Thymus (tissue), 14 donors: ENCODE measurements at places on chromosomes 12 and 14. TPM values are rescaled to one million over a fixed set of nuclear protein-coding genes. Genes with fewer than 3 reads are reported as not detected.

DNA sequence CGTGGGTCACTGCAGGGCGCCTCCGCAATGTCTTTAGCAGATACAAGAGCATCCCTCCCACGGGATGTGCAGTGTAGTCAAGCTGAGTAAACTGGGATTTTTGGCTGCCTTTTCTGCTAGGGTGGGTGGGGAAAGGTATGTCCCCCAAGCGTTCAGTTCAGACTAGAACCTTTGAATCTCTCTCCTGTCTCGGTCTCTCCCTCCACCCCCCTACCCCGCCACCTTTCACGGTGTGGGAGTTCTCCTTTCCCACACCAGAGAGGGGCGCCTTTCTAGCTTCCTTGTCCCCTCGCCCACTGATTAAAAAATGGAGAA is 525 bp upstream of the FAR2 start:
- H3K36me3 ChIP-seq, result no peaks in the 10 kb centered on the region
- peak overlapping the region; percentile 39 for H3K27ac ChIP-seq
- H3K27me3 ChIP-seq, result peaks cover 8% of the 10 kb centered on the region

GRCh38 chr12:94636462-94637085 is 13.8 kb downstream of the TMCC3 start:
- no peaks in the 10 kb centered on the region for H3K27me3 ChIP-seq
- no peaks in the 10 kb centered on the region for H3K36me3 ChIP-seq
- no peak overlapping the region for H3K4me3 ChIP-seq

DNA sequence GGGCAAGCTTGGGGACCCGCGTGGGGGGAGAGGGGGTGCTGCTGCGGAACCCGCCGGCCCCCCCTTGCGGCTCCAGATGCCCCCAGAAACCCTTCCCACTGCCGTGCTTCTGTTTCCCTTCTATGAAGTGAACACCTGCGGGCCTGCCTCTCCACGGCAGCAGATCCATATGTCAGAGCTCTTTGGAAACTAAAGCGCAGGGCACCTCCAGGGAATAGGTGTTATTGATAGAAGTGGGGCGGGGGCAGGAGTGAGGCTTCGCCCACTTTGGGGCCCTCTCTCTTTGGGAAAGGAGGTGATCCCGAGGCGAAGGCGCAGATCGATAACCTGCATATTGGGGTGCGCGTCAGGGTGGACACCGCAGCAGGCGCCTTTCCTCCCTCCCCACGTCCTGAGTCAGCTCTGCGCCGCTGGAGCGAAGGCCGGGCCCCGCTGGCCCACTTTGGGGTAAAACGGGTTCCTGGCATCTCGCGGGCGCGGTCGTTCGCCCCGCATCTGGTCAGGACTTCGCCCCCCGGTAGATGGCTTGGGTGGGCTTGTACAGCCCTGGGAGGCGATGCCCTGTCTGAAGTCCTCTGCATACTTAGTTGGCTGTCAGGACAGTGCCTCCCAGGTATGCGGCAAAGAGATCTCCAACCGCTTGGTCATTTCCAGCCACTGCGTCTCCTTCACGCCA is 524 bp downstream of the KMT5A start:
- DNase-seq, result no peak
- peak overlapping the region; percentile 82 for H3K27ac ChIP-seq
- peak overlapping the region; percentile 89 for H3K4me3 ChIP-seq
- no peaks in the 10 kb centered on the region for H3K27me3 ChIP-seq

DNA sequence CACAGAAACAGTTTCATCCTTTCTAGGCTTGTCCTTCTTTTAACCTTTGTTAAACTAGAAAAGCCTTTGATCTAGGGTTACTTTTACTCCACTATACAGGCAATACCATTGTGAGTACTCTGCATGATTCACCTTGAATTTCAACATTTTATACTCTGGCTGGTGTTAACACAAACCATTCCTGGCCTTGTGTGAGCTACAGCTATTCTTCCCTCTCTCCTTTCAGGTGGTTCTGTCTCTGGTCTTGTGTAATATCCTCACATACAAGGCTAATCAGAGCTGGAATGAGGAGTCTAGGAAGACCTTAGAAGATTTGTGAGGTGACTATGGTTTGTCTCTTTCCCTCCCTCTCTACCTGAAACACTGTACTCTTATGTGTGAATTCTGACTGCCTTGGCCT is 837.4 kb upstream of the USP15 start:
- no peak for DNase-seq
- H3K27ac ChIP-seq, result no peak overlapping the region
- no peaks in the 10 kb centered on the region for H3K4me1 ChIP-seq
- no peaks in the 10 kb centered on the region for H3K36me3 ChIP-seq

DNA sequence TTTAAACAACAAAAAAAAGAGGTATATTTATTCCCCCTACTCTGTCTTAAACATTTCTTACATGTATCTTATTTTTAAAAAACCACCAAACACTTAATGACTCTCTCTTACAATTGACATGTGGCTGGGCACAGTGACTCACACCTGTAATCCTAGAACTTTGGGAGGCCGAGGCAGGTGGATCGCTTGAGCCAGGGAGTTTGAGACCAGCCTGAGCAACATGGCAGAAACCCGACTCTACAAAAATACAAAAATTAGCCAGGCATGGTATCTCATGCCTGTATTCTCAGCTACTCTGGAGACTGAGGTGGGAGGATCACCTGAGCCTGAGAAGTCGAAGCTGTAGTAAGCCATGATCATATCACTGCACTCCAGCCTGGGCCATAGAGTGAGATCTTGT is 16.0 kb downstream of the SLC41A2 start:
- no peak for DNase-seq
- H3K36me3 ChIP-seq, result no peaks in the 10 kb centered on the region
- no peak overlapping the region for H3K27ac ChIP-seq
- H3K4me1 ChIP-seq, result no peaks in the 10 kb centered on the region
- H3K27me3 ChIP-seq, result no peaks in the 10 kb centered on the region

- no peak for DNase-seq
- no peak overlapping the region for H3K4me3 ChIP-seq
- no peaks in the 10 kb centered on the region for H3K27me3 ChIP-seq
- H3K4me1 ChIP-seq, result peaks cover 21% of the 10 kb centered on the region
- H3K36me3 ChIP-seq, result no peaks in the 10 kb centered on the region
- H3K27ac ChIP-seq, result no peak overlapping the region
Measured at GRCh38 chr12:4133636-4134447, 139.7 kb upstream of the CCND2 start.

DNA sequence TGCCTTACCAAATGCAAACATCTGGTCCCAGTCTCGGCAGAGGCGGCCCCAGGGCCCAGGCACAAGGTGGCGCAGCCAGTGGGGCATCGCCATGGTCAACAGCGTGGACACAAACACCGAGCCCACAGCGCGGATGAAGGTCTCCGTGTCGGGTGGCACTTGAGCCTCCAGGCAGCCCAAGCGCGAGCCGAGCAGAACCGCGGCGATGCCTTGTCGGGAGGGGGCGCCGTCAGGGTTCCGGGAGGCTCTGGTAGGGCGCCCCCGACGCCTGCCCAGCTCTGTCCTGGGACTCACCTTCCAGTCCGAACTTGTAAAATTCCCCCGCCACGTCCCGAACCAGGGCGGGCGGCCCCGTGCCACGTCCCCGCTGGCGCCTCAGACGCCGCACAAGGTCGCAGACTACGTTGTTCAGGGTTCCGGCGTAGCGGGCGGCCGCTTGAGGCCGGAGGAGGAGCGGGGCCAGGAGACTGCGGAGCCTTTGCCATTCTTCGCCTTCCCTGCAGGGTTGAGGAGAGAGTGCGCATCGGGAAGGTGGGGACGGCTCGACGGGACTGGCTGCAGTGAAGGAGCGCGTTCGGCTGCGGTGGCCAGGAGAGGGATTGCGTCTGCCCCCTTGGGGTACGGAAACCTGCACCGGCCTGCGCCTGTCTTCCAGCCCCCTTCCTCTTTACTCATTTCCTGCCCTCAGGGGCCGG is 1.7 kb downstream of the CYP27B1 start:
- peaks cover 58% of the 10 kb centered on the region for H3K27me3 ChIP-seq
- no peak for DNase-seq
- H3K36me3 ChIP-seq, result no peaks in the 10 kb centered on the region
- H3K27ac ChIP-seq, result no peak overlapping the region
- H3K4me1 ChIP-seq, result peaks cover 29% of the 10 kb centered on the region

DNA sequence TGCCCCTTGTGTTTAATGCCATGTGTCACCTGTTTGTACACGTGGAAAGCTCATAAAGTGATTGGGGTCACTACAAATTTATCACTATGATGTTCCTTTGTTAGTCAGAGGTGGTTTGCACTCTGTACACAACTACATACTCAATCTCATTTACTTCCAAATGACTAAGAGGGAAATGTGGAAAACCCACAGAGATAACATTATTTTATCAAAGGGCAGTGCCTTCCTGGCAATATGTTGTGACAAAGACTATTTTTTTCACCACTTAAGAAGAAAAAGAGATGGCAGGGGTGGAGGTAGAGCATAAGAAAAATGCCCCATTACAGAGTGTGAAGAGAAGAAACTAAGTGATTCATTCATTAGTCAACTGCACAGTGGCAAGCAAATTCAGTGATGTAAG is 1064.1 kb upstream of the FLRT2 start:
- H3K36me3 ChIP-seq, result no peaks in the 10 kb centered on the region
- no peak overlapping the region for H3K27ac ChIP-seq
- no peaks in the 10 kb centered on the region for H3K27me3 ChIP-seq
- DNase-seq, result no peak
- no peaks in the 10 kb centered on the region for H3K4me1 ChIP-seq

GRCh38 chr14:72974661-72975060 is 48.4 kb downstream of the DCAF4 start:
- no peaks in the 10 kb centered on the region for H3K27me3 ChIP-seq
- H3K4me1 ChIP-seq, result no peaks in the 10 kb centered on the region
- H3K4me3 ChIP-seq, result no peak overlapping the region
- H3K27ac ChIP-seq, result no peak overlapping the region
- peaks cover 61% of the 10 kb centered on the region for H3K36me3 ChIP-seq
- no peak for DNase-seq

- no peaks in the 10 kb centered on the region for H3K27me3 ChIP-seq
- DNase-seq, result no peak
- H3K27ac ChIP-seq, result no peak overlapping the region
- no peaks in the 10 kb centered on the region for H3K36me3 ChIP-seq
- H3K4me1 ChIP-seq, result no peaks in the 10 kb centered on the region
Measured at GRCh38 chr14:65815127-65815526, 402.6 kb downstream of the FUT8 start.

- no peak for DNase-seq
- no peaks in the 10 kb centered on the region for H3K36me3 ChIP-seq
- H3K4me3 ChIP-seq, result no peak overlapping the region
- H3K27me3 ChIP-seq, result no peaks in the 10 kb centered on the region
- H3K27ac ChIP-seq, result no peak overlapping the region
Measured at GRCh38 chr12:68452078-68452715, 120.0 kb upstream of the MDM1 start.

DNA sequence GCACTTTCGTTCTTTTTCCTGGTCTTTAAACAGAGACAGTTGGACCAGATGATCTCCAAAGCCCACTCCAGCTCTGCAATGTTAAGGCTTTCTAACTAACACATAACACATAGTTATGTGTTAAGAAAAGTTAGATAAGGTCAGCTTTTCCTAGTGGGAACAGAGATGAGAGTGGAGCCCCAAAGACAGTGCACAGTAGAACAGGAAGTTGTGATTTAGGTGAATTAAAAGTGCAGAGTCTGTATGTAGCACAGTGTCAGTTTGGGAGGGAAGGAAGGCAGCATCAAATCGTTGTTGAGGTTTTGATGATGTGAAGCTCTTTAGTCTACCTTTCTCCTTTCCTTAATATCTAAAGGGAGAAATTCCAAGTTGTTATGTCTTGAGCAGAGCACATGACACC is 31.7 kb downstream of the PRORP start:
- no peak overlapping the region for H3K4me3 ChIP-seq
- no peaks in the 10 kb centered on the region for H3K27me3 ChIP-seq
- H3K36me3 ChIP-seq, result peaks cover 3% of the 10 kb centered on the region

DNA sequence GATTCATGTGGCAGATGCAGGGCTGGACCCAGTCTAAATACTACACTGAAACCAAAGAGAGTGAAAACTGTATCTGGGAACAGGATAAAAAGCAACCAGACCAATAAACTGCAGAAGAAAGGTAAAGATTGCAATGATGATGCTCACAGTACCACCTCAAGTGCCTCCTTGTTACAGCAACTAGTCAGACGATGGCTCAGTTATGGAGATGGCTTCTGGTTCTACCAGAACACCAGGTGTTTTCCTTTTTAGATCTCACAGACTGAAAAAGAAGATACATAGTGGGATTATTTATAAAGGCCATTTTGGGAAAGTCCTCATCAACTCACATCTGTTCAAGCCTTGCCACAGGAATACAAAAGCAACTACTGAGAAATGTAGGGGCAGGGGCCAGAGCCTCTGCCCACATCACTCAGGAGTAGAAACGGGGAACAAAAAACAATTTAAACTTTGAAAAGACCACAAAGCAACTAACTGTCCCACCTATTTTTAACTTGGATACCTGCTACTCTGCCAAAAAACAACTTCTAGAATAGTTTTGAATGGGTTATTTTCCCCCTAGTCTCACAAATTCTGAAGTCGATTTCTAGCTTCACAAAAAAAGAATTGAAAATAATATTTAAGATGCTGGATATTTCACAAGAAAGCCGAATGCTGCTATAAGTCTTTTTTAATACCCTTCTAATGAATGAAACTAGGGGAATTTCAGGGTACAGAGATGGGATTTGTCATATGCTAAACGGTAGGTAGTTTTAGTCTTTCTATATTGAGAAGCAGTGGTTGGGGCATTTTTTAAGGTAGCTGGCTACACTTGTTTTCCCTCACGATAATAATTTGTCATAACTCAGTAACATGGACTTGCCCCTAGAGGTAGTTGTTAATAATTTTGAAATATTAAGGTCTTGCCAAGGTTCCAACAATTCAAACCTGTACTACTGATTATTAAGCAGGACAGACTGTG is 197.2 kb upstream of the TMPO start:
- DNase-seq, result no peak
- no peaks in the 10 kb centered on the region for H3K4me1 ChIP-seq
- no peaks in the 10 kb centered on the region for H3K36me3 ChIP-seq
- H3K27me3 ChIP-seq, result no peaks in the 10 kb centered on the region
- H3K27ac ChIP-seq, result no peak overlapping the region
- no peak overlapping the region for H3K4me3 ChIP-seq

Gene RAPGEF3
- 1.6 TPM for total RNA-seq

Gene OVCH1
- 0.19 TPM for total RNA-seq

Gene CELA1
- total RNA-seq, result 0.09 TPM

Gene CAPZA3
- not detected for total RNA-seq

Gene C12orf42
- 1.6 TPM for total RNA-seq

Gene SERPINA9
- total RNA-seq, result 0.05 TPM

Gene LHX5
- under 0.01 TPM for total RNA-seq

Gene CLEC12A
- total RNA-seq, result 2.9 TPM

Gene EIF2S3B
- total RNA-seq, result 1.1 TPM
